Stimulated activated CD8-positive, alpha-beta memory T cell treated with anti-CD3 and anti-CD28 coated beads, Interleukin-15, amount 100 ng/mL, for 1 hour (primary cell): ENCODE measurements at places on chromosomes 11 and 22.

GRCh38 chr11:33735271-33736147 is 714 bp downstream of the CD59 start:
- no peak for DNase-seq

- no peak for DNase-seq
Measured at GRCh38 chr11:31646216-31646615, 136.6 kb downstream of the ELP4 start.

GRCh38 chr11:3623767-3624458 is 17.9 kb downstream of the ART5 start:
- DNase-seq = no peak

- DNase-seq = no peak
Measured at GRCh38 chr11:111001986-111002611, 243.4 kb upstream of the POU2AF2 start.
